ENCODE measurements at places on chromosomes 12 and 14.

- DNase-seq, result no peak
Observed at GRCh38 chr14:102295270-102295669, 9.7 kb downstream of the MOK start.

DNA sequence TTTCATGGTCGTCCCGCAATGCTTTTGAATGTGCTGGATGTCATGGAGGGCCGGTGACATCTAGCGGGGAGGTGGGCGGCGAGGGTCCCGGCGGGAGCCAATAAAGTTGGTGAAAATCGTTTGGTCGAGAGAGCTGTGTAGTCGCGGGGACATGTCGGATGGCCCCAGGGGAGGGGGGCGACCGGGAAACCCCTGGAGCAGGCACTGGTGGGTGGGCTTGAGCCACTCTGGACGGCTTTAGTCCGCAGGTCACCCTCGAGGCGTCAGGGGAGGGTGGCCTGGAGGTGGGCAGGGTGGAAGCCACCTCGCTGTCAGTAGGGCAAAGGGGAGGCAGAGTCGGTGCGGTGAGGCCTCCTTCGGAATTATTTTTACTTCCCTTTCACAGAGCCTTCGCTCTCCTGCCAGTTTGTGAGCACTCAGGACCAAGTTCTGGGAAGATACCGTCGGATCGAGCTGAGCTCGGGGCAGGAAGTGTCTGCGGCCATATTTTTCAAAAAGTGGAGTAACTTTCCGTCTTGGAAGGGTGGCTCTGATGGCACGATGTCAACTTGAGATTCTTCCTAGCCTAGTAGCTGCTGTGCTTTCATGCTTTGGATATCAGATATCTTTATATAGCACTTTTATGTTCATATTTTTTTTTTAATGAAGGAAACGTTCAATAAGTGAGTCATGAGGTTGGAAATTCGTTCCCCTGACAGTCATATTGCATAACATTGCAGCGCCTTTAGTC is 28.2 kb downstream of the WBP11 start:
- DNase-seq, result peak; percentile 59

DNA sequence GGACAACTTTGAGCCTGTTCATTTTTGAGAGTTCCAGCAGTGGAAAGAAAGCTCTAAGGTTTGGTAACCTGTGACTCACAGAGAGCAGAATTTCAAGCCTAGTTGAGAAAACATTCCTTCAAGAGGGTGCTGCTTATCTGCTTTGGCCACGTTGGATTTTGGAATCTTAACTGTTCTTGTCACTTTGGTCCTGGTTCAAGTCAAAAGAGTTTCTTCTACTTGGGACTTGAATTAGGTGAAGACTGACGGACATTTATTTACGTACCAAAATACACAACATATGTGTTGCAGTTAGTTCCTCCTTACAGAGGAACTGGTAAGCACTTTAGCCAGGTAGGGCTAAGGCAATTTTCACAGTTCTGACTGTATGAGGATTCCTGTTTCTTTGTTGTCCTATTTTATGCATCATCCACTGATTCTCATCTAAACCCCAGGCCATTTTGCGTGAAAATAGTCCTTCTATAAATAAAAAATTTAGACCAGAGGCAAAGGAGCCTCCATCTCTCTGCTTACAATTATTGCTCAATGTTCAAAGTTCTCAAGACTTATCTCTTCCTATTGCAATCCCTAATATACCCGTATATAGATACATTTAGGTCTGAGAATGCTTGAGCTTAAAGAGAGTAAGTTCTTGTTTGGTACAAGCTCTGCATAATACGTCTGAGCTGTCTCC is 580.9 kb downstream of the DIO2 start:
- DNase-seq, result no peak

DNA sequence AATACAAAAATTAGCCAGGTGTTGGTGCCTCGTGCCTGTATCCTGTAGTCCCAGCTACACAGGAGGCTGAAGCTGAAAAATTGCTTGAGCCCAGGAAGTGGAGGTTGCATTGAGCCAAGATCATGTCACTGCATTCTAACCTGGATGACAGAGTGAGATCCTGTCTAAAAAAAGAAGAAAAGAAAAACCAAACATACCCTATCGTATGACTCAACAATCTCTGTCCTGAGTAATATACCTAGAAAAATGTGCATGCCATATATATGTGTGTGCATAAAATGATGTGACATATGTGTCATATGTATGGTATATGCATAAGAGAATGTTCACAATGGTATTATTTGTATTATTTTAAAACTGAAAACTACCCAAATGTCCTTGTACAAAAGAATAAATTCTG is 261.5 kb upstream of the CLEC14A start:
- DNase-seq, result no peak

GRCh38 chr12:24255920-24256665 is 306.6 kb upstream of the SOX5 start:
- no peak for DNase-seq

DNA sequence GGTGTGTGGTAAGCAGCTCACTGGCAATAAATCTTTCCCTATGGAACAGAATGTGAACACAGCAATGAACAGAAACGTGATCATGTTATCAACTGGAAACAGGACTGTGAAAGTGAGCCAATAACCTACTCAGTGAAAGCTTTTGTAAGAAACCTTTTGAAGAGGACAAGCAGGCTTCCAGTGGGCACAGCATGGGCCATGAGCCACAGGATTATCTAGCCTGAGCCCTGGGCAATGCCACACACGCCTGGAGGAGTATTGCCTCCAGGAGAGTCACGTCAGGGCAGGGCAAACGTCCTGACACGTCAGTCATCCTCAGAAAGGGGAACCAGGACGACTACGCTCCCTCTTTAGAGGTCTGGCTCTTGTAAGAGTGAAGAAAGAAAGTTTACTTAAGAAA is 32.3 kb downstream of the NRDE2 start:
- peak; percentile 93 for DNase-seq

DNA sequence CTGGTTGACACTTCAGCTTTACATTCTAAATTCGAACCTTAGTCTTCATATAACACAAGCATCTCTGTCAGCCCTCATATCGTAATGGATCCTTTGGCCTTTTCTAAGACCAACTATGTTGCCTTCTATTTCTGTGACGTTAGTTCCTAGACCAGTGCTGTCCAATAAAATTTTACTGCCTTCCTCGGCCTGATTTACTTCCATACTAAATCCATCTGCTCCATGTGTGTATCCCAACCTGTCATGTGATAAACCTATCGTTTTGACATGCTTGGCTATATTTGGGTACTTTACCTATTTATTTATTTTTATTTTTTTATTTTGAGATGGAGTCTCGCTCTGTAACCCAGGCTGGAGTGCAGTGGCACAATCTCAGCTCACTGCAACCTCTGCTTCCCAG is 20.3 kb downstream of the ACAD10 start:
- DNase-seq, result no peak

DNA sequence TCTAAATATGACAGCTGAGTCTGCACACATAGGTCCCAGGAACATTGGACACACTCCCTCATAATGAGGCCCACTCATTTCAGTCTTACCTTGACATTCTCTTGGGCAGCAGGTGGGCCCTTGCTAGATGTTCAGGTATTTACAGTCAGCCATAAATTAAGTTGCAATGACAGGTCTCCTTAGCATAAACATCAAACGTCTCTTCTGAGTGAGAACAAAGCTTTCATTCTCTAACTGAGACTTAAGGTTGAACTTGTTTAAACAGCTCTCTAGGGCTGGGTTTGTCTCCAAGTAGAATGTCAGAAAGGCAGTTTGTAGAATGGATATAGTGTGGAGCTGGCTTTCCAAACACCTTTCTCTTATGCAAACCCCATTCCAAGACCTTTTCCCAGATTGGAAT is 10.3 kb downstream of the ACVR1B start:
- no peak for DNase-seq

- DNase-seq, result no peak
Observed at GRCh38 chr12:94714378-94715114, 64.2 kb upstream of the TMCC3 start.

DNA sequence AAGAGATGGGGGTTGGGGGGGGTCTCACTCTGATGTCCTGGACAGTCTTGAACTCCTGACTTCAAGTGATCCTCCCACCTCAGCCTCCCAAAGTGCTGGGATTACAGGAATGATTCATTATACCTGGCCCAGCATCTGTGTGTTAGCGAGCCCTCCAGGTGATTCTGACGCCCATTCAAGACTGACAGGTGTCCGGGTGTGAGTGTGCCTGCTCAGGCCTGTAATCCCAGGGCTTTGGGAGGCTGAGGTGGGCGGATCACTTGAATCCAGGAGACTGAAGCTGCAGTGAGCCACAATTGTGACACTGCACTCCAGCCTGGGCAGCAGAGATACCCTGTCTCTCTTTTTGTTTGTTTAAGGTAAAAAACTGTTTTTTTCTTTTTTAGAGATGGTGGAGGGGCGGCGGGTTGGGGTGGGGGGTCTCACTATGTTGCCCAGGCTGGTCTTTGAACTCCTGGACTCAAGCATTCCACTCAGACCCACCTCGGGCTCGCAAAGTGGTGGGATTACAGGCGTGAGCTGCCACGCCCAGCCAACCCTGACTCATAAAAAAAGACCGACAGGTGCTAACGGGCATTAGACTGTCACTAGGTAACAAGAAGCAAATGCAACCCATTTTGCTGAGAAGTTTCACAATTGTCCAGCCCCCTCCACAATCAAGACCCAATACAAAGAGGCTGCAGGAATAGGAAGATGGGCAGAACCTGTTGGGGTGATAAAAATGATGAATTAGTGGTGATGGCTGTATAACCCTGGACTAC is 4.7 kb downstream of the VSIG10 start:
- DNase-seq, result no peak

- DNase-seq, result no peak
Observed at GRCh38 chr12:92021666-92022035, 124.0 kb downstream of the BTG1 start.

- DNase-seq, result no peak
Observed at GRCh38 chr14:58367296-58367695, 28.4 kb upstream of the TOMM20L start.

GRCh38 chr12:124953689-124954405 is 35.1 kb downstream of the DHX37 start:
- DNase-seq, result no peak

GRCh38 chr14:105930572-105930971 is 404.2 kb downstream of the TMEM121 start:
- DNase-seq, result no peak

- no peak for DNase-seq
Observed at GRCh38 chr14:35898217-35898775, 72.2 kb downstream of the BRMS1L start.

DNA sequence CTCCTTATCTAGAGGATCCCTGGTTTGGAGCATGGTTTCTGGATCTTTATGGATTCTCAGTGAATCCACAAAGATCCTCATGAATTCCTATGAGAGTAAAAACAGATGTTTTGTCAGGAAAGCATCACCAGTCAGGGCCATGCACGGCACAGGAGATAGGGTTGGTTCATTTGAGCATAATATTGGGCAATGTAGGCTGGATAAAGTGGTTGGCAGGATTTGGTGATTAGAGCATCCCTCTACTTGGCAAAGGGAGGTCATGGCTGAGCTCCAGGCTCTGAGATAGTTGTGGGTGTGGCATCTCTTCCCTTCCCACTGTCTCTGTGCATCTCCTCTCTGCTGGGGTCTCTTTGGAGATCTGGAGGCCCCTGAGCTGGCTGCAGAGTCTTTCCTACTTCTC is 149.8 kb downstream of the DACT1 start:
- DNase-seq, result no peak

- DNase-seq, result no peak
Observed at GRCh38 chr12:99431203-99431602, 216.3 kb upstream of the GARIN6 start.

- DNase-seq, result peak; percentile 47
Observed at GRCh38 chr12:11916771-11917170, 154.0 kb upstream of the BCL2L14 start.

- no peak for DNase-seq
Observed at GRCh38 chr12:79023261-79023660, 158.7 kb downstream of the SYT1 start.

DNA sequence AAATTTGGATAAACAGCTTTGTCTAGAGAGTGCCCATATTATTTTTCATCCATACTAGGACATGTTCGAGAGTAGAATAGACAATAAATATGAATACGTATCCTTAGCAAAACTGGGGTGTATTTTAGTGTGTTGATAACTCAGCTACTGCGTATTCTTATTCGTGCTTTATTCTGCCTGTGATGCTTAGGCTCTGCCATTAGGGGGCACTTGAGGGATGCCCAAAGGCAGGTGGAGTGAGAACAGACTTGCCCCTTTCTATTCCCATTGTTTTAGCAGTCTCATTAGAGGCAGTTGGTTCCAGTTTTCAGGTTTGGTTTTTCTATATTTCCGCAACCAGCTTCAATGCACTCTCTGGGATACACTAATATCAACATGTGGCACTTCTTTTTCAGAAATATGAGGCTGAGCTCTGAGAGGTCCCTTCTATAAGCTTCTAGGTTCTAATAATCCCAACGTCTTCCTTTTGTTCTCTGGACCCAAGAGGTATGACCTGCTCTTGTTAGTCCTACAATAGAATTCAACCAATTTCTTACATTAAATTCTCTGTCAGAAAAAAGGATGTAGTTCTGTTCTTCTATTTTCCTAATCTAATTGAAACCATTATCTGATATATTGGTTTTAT is 985.7 kb upstream of the FBXO33 start:
- peak; percentile 10 for DNase-seq

GRCh38 chr12:27523305-27523641 is 733 bp upstream of the PPFIBP1 start:
- DNase-seq, result peak; percentile 10

DNA sequence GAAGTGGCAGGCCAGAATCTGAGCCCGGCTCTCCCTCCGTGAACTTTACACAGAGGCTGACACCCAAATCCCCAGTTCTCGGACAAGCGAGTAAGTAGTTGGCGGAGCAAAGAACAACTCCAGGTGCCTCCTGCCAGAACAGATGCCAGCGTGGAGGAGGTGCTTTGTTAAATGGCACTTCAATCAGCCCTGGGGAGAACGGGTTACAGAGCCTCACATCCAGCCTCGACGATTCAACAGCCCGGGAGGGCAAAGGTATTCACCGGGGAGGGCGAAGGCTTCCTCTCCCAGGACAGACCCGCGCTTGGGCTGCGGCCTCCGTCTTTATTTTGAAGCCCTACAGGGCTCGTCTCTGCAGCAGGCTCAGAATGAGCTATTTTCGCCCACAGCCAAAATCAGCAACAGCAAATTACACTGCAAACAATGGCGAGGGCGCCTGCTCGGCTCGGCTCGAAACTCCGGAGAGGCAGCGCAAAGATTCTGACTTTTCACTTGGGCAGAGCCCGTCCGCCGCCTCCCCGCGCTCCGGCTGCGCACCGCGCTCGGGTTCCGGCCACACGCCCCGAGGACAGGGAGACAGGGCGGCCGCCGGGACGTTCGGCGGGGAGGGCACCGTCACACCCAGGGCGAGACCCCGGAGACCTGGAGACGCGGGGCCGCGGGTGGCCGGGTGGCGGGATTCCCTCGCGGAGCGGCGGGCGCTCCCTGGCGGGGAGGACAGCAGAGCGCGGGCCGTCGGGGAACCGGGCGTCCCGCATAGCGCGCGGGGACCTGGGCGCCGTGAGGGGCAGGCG is 811 bp downstream of the TMCC3 start:
- DNase-seq, result no peak

DNA sequence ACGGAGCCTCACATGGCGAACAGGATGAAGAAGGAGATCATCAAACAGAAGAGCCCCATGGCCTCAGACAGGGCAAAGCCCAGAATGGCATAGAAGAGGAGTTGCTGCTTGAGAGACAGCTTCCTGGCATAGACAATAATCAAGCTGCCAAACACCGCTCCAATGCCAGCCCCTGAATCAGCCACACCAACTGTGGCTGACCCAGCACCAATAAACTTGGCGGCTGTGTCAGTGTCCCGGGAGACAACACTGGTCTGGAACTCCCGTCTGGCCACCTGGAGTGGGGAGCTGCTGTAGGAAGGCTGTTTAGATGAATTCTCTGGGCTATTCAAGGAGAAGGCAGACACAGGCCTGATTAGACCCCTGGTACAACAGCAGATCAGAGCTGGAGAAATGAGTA is 100.1 kb downstream of the HEATR5A start:
- DNase-seq, result no peak
